ENCODE measurements at places on chromosomes 7 and 10.

- no peak for DNase-seq
Measured at GRCh38 chr10:57395923-57396322, 871.8 kb downstream of the IPMK start.

GRCh38 chr10:58414270-58415041 is 29.2 kb downstream of the TFAM start:
- no peak for DNase-seq

- no peak for DNase-seq
Measured at GRCh38 chr10:132514821-132515520, 22.6 kb upstream of the INPP5A start.

DNA sequence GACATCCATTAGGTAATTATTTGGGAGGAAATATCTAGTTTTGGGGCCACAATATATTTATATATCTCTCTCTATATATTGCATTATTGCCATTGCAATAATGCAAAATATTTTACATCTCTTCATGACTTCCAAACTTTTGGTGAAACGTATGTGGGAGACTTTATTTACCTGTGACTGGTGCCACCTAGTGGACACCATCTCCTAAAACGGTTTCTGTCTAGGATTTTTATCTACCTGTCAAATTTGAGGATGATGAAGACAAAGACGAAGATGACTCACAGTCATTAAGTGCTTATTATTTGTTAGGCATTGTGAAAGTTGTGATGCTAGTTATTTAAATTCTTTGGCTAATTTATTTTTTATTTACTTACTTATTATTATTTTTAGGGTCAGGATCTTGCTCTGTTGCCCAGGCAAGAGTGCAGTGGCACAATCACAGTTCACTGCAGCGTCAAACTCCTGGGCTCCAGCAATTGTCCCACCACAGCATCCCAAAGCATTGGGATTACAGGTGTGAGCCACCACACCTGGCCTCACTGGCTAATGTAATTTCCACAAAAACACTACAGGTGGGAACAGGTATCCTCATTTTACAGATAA is 18.7 kb upstream of the CBLL1 start:
- DNase-seq = peak; percentile 65

DNA sequence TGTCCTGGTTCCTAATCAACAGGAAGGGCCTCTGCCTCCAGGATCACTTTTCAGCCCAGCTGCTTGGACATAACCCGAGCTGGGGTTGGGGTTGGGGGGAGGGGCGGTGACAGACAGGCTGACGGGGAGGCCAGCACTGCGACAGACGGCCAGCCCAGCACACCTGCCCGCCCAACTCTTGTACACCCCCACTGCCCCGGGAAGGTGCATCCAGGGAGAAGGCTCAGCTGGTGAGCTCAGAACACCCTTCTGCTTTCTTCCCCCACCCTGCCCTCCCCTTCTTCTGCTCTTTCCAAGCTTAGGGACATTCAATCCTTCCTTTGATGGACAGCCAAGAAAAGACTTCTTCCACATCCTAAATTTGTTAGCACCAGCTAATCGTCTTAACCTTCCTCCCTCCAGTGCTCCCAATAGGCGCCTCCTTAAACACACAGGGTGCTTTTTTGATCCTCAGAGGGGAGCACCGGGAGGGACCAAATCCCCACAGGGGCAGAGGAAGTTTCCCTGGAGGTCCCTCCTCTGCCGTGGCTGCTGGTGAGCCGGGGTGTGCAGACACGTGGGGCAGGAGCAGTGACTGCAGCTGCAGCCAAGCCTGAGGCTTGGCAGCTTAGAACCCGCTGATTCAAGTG is 44.7 kb downstream of the COL13A1 start:
- DNase-seq = no peak

- DNase-seq = no peak
Measured at GRCh38 chr10:126222736-126223511, 165.4 kb downstream of the ADAM12 start.

GRCh38 chr7:68205826-68206225 is 1209.2 kb downstream of the TYW1 start:
- no peak for DNase-seq

DNA sequence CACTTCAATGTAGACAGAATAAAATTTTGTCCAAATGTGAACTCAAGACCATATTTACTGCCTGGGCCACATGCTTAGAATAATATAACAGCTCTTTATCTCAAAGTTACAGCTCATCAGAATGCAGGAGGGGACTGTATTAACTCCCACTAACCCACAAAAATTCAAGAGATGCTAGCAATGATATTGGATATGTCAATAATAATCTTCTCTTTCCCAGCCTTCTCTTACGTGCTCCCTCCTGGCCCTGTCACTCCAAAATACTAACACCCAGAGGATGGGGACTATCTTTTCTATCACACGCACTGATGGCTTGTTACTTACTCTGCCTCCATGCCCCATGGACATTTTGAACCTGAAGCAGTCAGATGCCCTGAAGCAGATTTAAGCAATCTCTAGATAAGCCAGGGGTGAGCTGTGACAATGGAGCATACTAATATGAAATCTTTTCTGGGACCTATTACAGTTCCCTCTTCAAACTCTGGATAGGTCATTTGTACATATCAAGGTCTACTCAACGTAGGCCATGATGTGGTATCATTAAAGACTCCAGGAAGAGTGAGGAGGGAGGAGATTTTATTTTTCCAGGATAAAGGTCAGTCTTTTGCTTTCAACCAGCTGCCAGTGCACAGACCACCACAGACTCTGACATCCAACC is 803.0 kb downstream of the GRM8 start:
- DNase-seq = no peak

DNA sequence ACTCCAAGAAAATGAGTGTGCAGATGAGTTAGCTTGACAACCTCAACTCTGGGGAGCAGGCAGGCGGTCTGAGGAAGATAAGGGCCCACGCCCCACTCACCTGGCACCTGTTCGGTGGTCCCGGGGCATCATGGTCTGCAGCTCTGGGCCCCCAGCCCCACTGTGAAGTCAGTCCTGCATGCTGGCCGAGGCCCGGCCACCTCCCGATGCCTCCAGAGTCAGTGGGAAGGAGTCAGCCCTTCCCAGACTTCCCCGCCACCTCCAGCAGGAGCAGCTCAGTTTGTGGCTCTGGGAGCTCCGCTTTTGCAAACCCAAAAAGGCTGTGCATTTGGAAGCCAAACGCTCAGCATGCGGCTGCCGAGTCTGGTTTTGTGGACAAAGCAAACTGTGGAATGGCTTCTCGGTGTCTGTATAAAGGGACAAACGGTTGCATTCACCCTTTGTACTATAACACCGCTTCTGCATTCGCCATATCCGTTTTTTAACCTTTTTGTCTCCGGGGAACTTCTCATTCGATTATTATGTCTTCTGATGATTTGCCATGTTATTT is 167.3 kb downstream of the CCDC3 start:
- DNase-seq = no peak

GRCh38 chr7:131899271-131900030 is 343.0 kb upstream of the PODXL start:
- no peak for DNase-seq

GRCh38 chr10:132369636-132370185 is 27.3 kb upstream of the PWWP2B start:
- no peak for DNase-seq

DNA sequence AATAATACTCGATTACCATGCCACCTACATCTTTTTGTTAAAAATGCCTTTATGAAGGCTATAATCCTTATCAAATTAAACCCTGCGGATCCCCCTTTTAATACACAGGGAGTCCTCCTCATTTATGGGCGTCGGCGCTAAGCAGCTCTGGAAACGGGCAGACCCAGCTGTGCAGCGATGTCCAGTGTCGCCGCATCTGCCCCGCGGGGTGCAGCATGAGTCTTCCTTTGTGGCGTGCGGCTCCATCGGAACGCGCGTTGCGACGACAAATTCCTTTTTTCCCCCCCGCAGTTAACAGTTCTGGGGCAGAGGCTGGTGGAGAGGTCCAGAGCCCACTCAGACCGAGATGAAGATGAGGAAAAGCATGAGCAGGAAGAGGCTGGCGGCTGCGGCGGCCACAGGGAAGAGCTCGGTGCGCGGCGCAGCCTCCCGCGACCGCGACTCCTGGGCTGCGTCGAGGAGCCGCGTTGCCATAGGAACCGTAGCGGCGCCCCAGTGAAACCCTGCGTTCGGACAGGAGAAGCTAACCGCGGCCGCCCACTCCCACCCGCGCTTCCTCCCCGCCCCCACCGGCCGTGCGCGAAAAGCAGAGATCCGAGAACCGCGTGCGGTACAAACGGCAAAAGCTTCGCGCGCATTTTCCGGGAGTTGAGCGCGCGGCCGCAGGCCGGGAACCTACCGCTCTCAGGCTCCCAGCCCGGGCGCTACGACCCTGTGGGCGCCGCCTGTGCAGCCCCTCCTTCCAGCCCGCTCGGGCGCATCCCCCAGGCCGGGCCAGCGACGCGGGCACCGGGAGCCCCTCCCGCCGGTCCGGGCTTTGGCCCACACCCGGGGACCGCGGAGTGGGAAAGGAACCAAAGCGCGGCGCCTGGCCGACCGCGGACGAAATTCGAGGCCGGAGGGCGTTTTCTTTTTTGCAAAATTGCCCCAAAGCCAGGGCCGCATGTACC is 130.6 kb downstream of the SPAG6 start:
- peak; percentile 7 for DNase-seq

DNA sequence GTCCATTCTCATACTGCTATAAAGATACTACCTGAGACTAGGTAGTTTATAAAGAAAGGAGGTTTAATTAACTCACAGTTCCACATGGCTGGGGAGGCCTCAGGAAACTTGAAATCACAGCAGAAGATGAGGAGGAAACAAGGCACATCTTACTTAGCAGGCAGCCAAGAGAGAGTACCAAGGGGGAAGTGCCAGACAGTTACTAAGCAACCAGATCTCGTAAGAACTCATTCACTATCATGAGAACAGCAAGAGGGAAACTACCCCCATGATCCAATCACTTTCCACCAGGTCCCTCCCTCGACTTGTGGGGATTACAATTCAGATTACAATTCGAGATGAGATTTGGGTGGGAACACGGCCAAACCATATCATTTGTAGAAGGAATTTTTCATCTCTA is 36.3 kb downstream of the NHLRC2 start:
- no peak for DNase-seq

GRCh38 chr10:89458291-89458690 is 43.9 kb downstream of the IFIT5 start:
- DNase-seq = no peak

- no peak for DNase-seq
Measured at GRCh38 chr10:17547060-17547459, 70.1 kb downstream of the HACD1 start.

DNA sequence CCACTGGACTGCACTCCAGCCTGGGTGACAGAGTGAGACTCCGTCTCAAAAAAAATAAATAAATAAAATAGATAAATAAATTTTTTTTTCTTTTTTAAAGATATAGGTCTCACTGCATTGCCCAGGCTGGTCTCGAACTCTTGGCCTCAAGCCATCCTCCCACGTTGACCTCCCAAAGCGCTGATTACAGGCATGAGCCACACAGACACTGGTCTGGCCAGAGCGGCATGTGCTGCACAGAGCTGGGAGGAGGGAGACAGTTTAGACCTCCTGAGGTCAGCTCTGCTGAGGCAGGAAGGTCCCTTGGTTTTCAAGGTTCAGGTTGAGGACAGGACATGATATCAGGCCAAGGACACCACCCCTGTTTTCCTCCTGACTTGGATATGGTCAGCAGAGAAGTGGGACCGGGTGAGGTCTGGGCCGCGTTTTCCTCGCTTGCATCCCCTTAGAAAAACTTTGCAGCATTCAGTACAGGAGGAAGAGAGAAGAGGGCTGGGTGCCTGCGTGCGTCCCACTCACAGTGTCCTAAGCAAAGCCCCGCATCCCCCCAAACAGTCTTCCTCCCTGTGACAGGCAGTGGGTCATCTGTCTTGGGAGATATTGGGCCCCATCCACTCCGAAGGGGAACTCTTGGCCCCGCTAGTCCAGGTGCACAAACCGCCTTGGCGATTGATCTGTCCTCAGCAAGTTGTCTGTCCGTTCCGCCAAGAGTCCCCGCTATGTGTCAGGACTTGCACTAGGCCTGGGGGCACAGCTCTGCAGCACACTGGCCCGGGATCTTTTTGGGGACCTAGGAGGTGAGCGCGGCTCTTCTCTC is 56.1 kb downstream of the ZNF727 start:
- DNase-seq = no peak

DNA sequence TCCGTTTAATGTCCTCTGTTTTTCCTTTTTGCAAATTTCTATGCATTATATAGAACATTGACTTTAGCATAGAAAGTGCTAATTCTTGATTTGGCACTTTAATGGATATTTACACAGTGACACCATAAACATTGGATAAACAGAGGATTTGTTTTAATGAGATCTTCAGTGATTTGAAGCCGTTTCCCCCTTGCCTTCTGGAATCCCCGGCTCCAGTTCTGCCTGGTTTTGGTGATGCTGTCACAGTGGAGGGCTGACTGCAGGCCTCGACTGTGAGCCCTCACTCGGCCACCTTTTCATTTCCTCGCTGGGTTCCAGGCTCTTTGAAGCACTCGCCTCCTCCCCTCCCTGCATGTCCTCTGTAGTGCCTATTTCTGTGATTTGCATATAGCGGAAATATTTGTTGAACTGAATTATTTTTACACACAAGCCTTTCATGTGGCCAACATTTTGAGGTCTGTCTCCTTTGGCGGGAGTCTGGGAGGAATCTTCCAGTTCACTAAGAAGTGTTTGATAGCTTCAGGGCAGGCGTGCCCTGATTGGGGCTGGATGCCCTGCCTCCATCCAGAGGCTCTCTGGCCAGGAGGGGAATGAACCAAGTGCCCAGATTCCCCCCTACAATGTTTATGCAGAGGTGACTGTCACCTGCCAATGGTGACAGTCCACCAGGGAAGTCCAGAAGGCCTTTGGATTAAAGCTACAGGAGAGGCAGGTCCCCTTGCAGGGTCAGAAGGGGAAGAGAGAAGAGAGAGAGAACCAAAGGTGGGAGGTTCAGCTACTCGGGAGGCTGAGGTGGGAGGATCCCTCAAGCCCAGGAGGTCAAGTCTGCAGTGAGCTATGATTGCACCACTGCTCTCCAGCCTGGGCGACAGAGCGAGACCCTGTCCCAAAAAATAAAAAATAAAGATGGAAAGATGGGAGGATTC is 67.5 kb downstream of the CUX1 start:
- peak; percentile 16 for DNase-seq

GRCh38 chr7:157013602-157014549 is 3.4 kb upstream of the MNX1 start:
- DNase-seq = no peak

GRCh38 chr7:158267742-158268435 is 319.7 kb downstream of the PTPRN2 start:
- no peak for DNase-seq

DNA sequence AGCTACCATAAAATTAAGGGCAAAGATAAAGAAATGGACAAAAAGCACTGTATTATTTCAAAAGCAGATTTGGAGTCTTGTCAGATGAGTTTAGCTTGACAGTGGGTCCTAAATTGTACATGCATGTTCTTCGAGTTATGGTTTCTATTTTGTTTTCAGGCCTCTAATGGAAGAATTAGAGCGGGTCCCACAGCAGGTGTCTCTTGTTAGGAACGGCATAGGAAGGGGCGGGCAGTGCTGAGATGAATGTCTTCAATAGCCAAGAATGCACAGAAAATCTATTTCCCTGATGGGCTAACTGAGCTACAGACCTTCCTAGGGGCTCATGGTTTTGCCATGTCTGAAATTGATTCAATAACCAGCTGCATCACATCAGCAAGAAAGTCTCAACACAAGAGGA is 304.4 kb downstream of the FRMD4A start:
- no peak for DNase-seq

- no peak for DNase-seq
Measured at GRCh38 chr10:112244197-112244596, 39.0 kb upstream of the TECTB start.

- DNase-seq = no peak
Measured at GRCh38 chr7:48058990-48059389, 23.6 kb downstream of the C7orf57 start.

- DNase-seq = no peak
Measured at GRCh38 chr7:117562759-117563158, 82.9 kb downstream of the CFTR start.

- DNase-seq = no peak
Measured at GRCh38 chr10:125683821-125684220, 858 bp upstream of the TEX36 start.

All from CD4-positive, alpha-beta T cell treated with Interleukin-17A for 1 hour (primary cell).